Nephron progenitor cell (in vitro differentiated cells): ENCODE measurements at places on chromosomes 4 and X.

DNA sequence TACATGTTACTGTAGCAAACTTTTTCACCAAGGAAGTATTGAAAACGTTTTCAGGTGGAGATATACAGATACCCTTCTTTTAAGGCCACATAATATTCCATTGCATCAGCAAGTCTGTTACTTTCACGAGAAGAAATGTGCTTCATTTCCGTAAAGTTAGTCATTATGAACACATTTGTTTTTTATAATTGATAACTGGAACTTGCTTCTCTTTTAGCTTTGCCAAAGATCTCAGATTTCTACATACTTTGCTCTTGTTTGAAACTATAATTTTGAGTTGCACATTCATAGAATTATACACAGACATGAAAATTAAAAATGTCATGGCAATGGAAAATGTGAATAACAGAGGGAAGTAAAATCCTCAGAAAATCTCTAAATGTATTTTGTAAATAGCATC, 128.7 kb upstream of the GIMD1 start:
- no peak for DNase-seq

- no peak for DNase-seq
Measured at GRCh38 chr4:162497564-162498167, 333.9 kb upstream of the FSTL5 start.

- no peak for DNase-seq
Measured at GRCh38 chr4:85967872-85968271, 392.0 kb downstream of the MAPK10 start.

DNA sequence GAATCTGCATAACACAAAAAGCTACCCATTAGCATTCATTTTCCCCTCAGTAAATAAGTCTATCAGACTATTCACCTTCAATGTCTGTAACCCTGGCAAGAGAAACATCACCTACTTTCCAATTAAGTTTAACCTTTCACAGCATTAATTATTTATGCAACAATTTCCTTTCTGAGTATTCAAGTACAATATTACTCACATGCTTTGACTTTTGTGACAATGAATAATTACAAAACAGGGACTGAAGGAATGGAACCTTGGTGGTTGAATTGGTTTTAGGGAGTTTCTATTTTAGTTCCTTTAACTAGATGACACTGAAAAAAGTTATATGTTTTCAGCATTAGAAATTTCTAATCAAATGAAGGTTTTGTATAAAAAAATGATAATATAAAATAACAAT, 932.3 kb upstream of the EPHA5 start:
- DNase-seq = no peak

DNA sequence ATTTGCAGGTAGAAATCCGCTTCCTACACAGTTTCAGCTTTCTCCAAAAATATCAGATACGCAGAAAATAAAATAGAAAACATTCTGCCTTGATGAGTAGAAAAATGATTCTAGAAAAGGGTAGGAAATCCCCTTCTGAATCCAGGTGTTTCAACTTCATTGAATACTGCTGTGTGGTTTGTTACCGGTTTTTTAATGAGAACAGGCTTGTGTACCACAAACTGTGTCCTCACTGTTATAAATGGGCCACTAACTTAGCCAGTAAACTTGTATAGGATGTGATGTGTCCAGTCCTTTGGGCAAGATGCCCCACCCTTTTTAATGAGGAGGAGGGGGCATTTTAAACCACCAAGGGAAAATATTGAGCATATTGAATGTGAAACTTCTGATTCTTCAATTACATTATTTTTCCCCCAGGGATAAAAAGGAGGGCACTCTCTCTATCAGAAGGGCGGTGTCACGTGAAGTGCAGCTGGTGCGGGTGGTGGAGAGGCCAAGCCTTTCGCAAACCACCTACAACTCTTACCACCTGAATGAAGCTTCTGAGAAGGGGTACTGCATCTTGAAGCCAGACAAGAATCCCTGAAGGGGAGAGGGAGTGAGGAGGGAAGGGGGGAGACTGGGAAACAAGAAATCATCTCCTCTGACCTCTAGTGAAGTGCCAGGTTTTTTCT, 4.5 kb downstream of the CXXC4 start:
- DNase-seq = no peak

- DNase-seq = peak; percentile 32
Measured at GRCh38 chr4:86496094-86497080, 97.7 kb upstream of the PTPN13 start.

GRCh38 chr4:61786211-61786610, 586.1 kb downstream of the ADGRL3 start:
- no peak for DNase-seq

DNA sequence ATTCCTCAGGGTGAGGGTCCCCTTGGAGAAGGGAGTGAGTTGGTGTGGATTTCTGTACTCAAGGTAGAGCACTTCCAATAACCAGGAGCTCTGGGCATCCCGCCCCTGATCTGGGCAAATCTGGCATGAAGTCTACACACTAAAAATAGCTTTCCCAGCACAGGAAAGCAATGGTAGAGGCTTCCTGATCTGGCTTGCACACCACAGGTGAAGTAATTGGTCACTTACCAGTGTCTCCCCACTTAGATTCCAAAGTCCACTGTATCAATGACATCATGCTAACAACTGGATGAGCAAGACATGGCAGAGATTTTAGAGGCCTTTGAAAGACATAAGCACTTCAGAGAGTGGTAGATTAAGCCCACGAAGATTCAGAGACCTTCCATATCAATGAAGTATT, 17.8 kb upstream of the IDS start:
- DNase-seq = no peak

DNA sequence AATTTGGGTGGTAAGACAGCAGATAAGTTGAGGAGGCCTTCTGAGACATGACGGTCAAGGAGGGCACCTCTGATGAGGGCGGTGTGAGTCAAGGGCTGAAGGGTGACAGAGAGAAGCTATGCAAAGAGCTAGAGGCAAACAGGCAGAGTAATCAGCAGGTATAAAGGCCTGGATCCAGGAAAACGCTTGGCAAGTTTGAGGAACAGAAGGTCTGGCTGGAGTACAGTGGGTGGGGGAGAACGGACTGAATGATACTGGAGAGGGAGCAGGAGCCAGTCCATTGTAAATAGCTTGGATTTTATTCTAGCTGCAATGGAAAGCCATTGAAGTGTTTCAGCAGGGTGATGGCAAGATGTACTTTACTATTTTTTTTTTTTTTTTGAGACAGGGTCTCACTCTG, 39.3 kb downstream of the RAB33B start:
- DNase-seq = no peak
